Natural killer cell (primary cell): ENCODE measurements at places on chromosomes 7 and 10.

- no peak for DNase-seq
Observed at GRCh38 chr7:118845791-118846190, 621.3 kb downstream of the ANKRD7 start.

GRCh38 chr10:4125776-4126175 is 340.8 kb upstream of the KLF6 start:
- DNase-seq, result no peak

DNA sequence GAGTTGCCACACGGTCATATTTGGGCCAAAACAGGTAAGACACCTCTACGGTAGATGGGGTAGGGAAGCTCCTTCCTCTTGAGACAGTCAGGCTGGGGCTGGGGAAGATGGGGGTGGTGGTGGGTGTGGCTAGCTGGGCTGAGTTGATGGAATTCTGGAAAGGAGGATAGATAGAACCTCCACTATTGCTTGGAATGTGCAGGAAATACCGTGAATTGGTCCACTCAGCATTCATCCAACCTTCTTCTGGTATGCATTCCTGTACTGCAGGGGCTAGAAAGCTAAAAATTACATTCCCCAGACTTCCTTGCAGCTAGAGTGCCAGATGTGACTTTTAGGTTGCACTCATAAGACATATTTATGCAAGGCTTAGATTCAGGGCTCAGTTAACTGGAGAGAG is 24.8 kb downstream of the TLX1 start:
- no peak for DNase-seq

DNA sequence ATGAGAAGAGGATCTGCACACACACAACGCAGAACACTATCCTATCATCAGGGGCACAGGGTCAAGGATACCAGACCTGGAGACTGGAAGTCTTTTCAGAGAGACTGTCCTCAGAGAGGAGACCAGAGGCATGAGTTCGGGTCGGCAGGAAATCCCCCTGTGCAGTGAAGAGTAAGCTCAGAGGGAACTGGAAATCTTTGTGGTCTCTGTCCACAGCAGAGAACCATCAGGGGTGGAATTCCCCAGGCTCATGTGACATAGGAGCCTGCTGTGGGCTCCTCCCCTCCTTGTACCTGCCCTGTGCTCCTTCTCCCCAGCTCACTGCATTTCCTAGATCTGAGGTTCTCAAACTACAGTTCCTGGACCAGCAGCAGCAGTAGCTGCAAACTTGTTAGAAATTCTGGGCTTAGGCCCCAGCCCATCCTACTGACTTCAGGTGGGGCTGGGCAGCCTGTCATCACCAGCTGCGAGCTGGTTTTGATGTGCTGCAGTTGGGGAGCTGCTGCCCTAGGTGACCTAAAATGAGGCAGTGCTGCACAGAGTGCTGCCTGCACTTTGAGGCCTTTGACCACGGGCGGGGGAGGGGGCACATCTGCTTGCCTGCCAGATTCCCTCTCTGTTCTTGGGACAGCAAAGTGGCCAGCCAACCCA is 2.4 kb downstream of the ZMIZ2 start:
- DNase-seq, result no peak

- DNase-seq, result no peak
Observed at GRCh38 chr10:69411476-69411875, 5.2 kb downstream of the TACR2 start.

- DNase-seq, result no peak
Observed at GRCh38 chr7:151455690-151456089, 15.7 kb upstream of the CRYGN start.

GRCh38 chr7:3592401-3593134 is 291.5 kb downstream of the SDK1 start:
- DNase-seq, result no peak

DNA sequence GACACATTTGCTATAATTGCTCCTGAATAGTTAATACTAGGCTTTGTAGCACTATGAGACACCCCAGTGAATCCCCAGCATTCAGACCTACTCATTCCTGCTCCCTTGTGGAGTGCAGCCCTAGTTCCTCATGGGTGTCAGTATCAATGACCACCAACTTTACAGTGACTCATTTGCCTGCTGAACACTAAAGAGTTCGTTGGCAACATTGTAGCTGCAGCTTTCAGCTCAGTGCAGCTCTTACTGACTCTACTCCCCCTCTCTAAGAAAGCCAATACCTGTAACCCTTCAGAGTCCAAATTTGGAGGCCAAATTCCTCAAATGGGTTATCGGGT is 127.1 kb upstream of the MTPN start:
- no peak for DNase-seq
